ENCODE measurements at places on chromosomes 1 and 21. TPM values are rescaled to one million over a fixed set of nuclear protein-coding genes. Genes with fewer than 3 reads are reported as not detected.

Gene LIN9
- 14.3 TPM for total RNA-seq

Gene RBM11
- 0.84 TPM for total RNA-seq

Gene FCRL6
- total RNA-seq: 0.23 TPM

Gene DDOST
- 137 TPM for total RNA-seq

Gene OR6K3
- total RNA-seq: not detected

Gene TFF2
- total RNA-seq: not detected

Gene LCE3D
- not detected for total RNA-seq

Gene KAZN
- total RNA-seq: 0.15 TPM

Gene AVPR1B
- total RNA-seq: not detected

DNA sequence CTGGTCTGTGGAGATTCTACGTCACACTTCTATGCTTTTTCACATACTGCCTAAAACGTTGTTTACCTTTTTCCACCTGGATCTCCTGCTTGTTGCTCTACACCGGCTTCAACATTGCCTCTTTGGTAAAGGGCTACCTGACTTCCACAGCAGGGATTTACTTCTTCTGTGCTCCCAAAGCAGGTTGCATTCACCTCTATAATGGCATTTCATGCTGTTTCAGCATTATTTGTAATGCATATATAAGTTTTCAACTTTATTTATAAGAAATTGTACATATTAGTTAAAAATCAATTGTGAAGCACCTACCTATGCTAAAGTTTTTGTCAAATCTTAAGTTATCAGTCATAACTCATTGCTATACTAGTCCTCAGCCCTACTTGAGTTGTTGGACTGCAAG lies 55.4 kb downstream of the DDAH1 start:
- H3K27ac ChIP-seq: no peak overlapping the region
- no peak for DNase-seq
- peaks cover 5% of the 10 kb centered on the region for H3K27me3 ChIP-seq
- no peak overlapping the region for H3K4me3 ChIP-seq
- no peaks in the 10 kb centered on the region for H3K4me1 ChIP-seq

GRCh38 chr1:961132-961669 lies 817 bp downstream of the KLHL17 start:
- H3K27ac ChIP-seq: no peak overlapping the region
- peaks cover 4% of the 10 kb centered on the region for H3K36me3 ChIP-seq
- H3K4me3 ChIP-seq: peak overlapping the region; percentile 41
- no peaks in the 10 kb centered on the region for H3K27me3 ChIP-seq
- DNase-seq: no peak
- peaks cover 24% of the 10 kb centered on the region for H3K4me1 ChIP-seq

- no peak overlapping the region for H3K4me3 ChIP-seq
- no peak overlapping the region for H3K27ac ChIP-seq
- H3K27me3 ChIP-seq: peaks cover 9% of the 10 kb centered on the region
- DNase-seq: no peak
- H3K36me3 ChIP-seq: no peaks in the 10 kb centered on the region
Measured at GRCh38 chr1:173048621-173049321, 2.0 kb downstream of the TNFSF18 start.

GRCh38 chr1:172674831-172675613 lies 16.1 kb downstream of the FASLG start:
- peak overlapping the region; percentile 37 for H3K4me3 ChIP-seq
- H3K27ac ChIP-seq: peak overlapping the region; percentile 89
- no peak for DNase-seq
- H3K4me1 ChIP-seq: peaks cover 81% of the 10 kb centered on the region
- no peaks in the 10 kb centered on the region for H3K27me3 ChIP-seq

- H3K4me1 ChIP-seq: peaks cover 5% of the 10 kb centered on the region
- DNase-seq: peak; percentile 45
- no peak overlapping the region for H3K27ac ChIP-seq
- H3K27me3 ChIP-seq: no peaks in the 10 kb centered on the region
- peak overlapping the region; percentile 8 for H3K4me3 ChIP-seq
Measured at GRCh38 chr1:17355898-17356297, 16.1 kb upstream of the PADI6 start.

DNA sequence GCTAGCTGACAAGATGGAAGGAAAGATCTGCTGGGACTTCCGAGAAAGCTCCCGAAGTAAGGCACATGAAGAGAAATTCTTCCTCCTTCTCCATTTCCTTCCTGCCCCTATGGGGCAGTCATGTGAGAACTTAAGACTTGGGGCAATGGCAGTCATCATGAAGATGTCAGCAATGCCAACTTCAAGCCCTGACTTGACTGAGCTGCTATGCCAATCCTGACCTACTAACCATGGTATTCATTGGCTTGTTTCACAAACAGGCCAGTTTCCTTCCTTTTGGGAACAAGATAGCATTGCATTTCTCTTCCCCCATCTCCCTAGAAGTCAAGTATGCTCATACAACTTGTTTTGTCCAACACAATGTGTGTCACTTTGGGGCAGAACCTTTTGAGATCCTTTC lies 25.5 kb downstream of the GRIK1 start:
- no peaks in the 10 kb centered on the region for H3K36me3 ChIP-seq
- H3K27me3 ChIP-seq: no peaks in the 10 kb centered on the region
- H3K4me1 ChIP-seq: no peaks in the 10 kb centered on the region
- no peak overlapping the region for H3K4me3 ChIP-seq
- no peak for DNase-seq

- H3K4me1 ChIP-seq: peaks cover 93% of the 10 kb centered on the region
- H3K4me3 ChIP-seq: no peak overlapping the region
- peaks cover 20% of the 10 kb centered on the region for H3K36me3 ChIP-seq
- DNase-seq: no peak
- peak overlapping the region; percentile 95 for H3K27ac ChIP-seq
Measured at GRCh38 chr1:117662667-117663066, 56.8 kb downstream of the TENT5C start.

DNA sequence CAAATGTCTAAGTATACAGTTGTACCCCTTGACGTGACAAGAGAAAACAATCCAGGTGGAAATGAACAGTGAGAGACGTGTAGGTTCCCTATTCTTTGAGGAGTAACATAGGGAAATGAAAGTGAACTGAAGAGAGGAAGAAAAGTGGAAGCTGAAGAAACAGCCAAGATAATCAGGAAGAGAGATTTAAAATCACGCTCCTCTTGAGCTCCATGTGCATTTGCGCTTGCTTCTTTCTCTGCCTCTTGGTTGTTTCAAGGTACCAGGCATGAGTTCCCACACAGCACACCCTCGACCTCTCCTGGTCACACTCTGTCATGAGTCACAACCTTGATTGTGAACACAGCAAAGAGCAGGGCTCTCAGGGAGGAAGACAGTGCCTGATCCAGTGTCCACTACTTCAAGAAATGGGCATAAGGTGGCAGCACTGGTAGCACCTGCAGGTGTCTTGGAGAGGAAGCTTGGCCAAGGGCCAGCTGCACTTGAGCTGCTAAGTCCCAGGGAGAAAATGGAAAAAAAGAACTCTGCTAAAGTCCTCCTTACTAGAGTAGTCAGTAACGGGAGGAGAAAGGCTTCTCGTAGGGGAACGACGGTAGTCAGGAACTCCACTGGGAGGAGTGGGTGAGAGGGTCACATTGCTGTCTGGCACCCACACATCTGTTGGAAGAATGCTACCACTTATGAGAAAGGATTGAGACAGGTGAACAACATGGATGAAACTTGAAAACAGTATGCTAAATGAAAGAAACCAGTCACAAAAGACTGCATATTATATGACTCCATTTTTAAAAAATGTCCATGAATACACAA lies 18.3 kb upstream of the ARID1A start:
- peak; percentile 70 for DNase-seq
- no peaks in the 10 kb centered on the region for H3K27me3 ChIP-seq
- H3K27ac ChIP-seq: peak overlapping the region; percentile 19
- H3K4me1 ChIP-seq: peaks cover 20% of the 10 kb centered on the region

GRCh38 chr1:8652467-8653046 lies 164.9 kb downstream of the RERE start:
- H3K27me3 ChIP-seq: no peaks in the 10 kb centered on the region
- no peak for DNase-seq
- H3K4me1 ChIP-seq: peaks cover 42% of the 10 kb centered on the region
- peaks cover 10% of the 10 kb centered on the region for H3K36me3 ChIP-seq
- no peak overlapping the region for H3K4me3 ChIP-seq
- no peak overlapping the region for H3K27ac ChIP-seq

DNA sequence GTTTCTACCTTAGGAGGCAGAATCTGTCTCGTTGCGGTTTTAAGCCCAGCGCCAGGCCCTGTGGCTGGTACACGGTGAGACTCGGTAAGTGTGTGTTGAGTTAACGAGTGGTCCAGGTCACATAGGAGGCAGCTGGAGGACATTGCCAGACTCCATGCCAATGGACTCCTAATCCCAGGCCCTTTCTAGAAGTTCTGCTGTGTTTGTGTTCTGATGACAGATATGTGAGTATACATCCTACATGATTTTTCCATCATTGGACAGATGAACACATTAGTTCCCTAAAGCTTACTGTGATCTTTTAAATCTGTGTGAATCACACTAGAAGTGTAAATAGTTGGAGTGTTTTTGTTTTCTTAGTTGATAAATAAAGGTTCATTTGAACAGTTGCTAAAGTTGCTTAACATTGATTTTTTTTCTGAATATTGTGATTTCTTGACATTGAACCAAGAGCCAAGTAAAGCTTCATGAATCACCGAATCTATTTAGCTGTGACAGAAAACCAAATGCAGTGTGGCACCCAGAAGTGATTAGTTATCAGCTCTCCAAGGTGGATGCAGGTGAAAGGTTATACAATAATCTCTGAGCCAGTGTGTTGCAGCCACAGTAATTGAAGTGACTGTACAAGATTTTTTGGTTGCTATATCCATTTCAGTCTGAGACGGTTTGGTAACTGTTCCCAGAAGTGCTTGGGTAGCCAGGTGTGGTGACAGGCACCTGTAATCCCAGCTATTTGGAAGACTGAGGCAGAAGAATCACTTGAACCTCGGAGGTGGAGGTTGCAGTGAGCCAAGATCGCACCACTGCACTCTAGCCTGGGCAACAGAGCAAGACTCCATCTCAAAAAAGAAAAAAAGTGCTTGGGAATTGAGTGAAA lies 46.3 kb downstream of the DOP1B start:
- H3K36me3 ChIP-seq: peaks cover 12% of the 10 kb centered on the region
- no peaks in the 10 kb centered on the region for H3K27me3 ChIP-seq
- DNase-seq: no peak
- no peak overlapping the region for H3K27ac ChIP-seq

GRCh38 chr1:71640116-71640515 lies 559.3 kb upstream of the ZRANB2 start:
- no peaks in the 10 kb centered on the region for H3K4me1 ChIP-seq
- no peaks in the 10 kb centered on the region for H3K36me3 ChIP-seq
- no peak for DNase-seq

DNA sequence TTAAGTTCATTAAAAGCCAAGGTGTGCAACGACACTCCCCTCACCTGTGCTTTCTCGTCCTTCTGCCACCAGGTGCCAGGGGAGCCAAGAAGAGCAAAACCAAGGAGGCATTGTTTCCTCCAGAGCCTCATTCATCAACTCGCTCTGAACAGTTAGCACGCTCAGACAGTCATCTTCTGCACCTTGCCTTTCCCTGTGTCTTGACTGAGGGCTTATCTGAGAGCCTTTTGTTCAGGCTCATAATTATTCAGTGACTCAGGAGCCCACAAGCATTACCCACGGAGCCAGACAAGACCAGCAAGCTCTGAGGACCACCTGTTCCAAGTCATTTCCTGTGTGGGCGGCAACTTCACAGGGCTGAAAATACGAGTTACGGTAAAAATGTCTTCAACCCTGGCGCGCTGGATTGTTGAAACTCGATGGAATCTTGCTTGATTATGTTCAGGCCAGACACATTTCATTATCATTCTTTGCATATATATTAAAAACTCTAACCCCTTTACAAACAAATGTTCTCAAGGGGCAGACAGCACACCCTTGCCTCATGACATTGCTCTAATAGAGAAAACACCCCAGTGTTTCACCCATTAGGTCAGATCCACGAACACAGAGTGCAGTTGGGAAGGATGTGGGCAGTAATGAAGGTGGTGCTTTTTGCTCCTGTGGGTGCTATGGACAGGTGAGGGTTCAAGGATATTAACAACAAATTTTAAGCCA lies 89.7 kb upstream of the RUNX1 start:
- no peak overlapping the region for H3K4me3 ChIP-seq
- peaks cover 13% of the 10 kb centered on the region for H3K4me1 ChIP-seq
- no peaks in the 10 kb centered on the region for H3K36me3 ChIP-seq
- DNase-seq: peak; percentile 71

DNA sequence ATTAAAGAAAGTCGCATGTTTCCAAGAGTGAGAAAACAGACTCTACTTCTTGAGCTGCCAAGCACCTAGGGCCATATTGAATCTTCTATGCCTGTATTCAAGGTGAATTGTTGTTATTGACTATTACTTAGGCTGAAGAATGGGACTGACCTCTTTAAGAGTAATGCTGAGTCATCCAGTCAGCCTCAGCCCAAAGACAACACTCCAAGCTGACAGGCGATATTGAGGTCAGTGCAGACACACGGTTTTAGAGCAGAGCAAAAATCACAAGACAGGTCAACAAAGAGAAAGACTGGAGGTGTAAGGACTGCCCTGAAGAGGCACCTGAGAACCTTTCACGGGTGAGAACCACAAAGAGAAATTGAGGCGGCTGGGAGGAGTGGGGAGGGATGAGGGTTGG lies 146.9 kb downstream of the MIS18A start:
- H3K27me3 ChIP-seq: peaks cover 3% of the 10 kb centered on the region
- no peak overlapping the region for H3K27ac ChIP-seq
- no peaks in the 10 kb centered on the region for H3K36me3 ChIP-seq

DNA sequence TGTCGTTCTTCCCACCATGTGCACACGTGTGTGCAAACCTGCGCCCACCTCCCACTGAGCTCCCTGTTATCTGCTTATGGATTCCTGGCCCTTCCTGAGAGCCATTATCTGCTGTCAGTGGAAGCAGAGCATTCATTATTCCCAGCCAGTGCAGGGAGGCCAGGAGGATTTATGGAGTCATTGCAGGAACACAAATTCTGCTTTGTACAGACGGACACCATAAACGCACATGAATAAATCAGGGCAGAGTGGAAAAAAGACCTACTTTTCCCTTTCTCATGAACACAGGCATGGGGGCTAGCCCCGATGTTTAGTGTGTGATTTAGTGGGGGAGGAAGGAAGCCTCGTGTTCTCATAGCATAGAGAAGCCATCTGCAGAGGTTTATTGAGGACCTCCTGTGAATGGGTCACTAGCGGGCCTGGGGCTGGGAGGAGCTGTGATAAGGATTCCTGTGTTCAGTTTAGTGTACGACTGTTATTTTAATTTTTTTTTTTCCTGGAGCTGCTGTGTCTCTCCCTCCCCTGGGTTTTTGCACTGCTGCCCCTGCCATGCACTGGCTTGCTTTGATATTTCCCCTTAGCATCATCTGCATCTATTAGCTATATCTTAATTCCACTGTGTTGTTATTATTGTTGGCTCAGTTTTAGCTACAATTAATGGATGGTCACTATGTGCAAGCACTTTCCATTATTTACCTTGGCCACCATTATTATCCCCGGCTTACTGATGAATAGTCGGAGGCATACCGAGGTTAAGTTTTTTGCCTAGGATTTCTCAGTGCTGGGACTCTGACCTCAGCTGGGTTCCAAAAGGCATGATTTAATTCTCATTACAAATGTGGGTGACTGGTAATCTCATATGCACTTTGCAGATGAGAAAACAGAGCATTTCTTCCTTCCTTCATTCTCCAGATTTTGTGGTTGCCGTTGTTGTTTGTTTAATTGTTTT lies 33.0 kb downstream of the HUNK start:
- no peaks in the 10 kb centered on the region for H3K36me3 ChIP-seq
- no peak for DNase-seq
- H3K4me1 ChIP-seq: no peaks in the 10 kb centered on the region
- H3K4me3 ChIP-seq: no peak overlapping the region

Measured in activated CD8-positive, alpha-beta memory T cell treated with anti-CD3 and anti-CD28 coated beads, Interleukin-2, amount 10 ng/mL, durations not matched to agents 7 days and 5 days (primary cell).